NCI-H146 (cell line): ENCODE measurements at places on chromosomes 1 and 21.

DNA sequence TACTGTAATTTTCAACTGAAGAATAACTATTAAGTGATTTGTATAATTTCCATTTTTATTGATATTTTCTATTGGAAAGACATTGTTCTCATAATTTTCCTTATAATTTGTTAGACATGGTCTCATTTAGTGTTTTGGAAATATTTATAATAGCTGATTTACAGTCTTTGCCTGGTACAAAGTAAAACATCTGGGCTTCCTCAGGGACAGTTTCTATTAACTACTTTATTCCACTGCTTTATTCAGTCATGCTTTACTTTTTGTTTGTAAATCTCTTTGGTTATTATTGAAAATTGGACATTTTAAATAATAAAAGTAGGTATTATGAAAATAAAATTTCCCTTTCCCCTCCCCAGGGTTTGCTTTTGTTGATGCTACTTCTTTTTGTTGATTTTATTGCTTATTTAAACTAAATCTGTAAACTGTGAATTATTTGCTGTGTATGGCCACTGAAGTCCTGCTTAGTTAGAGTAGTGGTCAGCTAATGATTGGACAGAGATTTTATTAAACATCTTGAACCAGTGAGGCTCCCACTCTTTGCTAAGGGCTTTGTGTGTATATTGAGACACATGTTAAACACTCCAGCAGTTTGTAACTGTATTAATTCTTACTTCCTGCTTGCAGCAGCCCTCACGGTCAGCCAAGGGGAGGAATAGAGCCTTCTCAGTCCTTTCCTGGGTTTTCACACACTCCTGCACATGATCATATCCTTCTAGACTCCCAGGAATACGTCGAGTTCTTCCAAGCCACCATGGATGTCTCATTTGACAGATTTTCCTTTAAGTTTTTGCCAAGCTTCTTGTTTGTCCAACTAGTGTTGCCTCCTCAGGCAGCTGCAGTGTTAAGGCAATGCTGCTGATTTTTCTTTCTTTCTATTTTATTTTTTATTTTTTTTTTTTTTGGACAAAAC, 994.6 kb upstream of the PRMT6 start:
- peak; percentile 7 for DNase-seq

GRCh38 chr1:9079988-9080704, 10.7 kb upstream of the SLC2A5 start:
- no peak for DNase-seq

DNA sequence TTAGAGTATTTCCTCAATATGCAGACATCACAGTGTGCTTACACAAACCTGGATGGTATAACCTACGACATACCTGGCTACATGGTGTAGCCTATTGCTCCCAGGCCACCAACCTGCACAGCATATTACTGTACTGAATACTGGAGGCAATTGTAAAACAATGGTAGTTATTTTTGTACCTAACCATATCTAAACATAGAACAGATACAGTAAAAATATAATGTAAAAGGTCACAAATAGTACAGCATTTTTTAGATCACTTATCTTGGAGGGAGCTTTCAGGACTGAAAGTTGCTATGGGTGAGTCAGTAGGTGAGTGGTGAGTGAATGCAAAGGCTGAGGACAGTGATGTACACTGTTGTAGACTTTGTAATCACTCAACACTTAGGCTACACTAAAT, 492.3 kb downstream of the MRPL39 start:
- no peak for DNase-seq

DNA sequence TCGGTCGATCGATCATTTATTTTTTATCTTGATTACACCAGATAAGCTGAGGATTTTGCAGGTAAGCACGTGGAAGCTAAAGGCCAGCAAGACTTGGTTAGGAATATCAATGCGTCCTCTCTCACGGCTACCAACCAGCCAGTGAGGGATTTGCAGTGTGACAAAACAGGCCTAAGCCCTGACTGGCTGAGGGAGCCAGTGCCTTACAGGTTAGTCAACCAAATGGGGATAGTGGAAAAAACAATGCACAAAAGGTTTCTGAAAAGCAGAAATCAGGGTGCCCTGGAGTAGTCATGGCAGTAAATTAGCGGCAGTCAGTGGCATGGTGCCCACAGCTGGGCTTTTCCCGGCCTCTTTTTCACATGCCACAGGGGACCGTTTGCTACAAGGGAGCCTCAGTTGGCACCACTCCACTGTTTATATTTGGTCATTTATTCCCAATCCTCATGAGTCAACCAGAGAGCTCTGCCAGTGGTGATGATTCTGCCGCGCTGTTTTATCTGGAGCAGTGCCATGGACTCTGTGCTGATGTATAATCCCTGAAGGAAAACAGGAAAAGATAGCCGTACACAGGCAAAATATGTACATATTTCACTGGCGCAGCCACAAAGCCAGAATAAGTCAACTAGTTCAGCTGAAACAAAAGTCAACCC, 167.6 kb downstream of the RHOU start:
- no peak for DNase-seq

- no peak for DNase-seq
Measured at GRCh38 chr1:22508329-22508728, 55.0 kb upstream of the EPHA8 start.

GRCh38 chr21:18951271-18952038, 547.9 kb upstream of the TMPRSS15 start:
- DNase-seq, result no peak
